ENCODE measurements at places on chromosomes 7 and 10. TPM values are rescaled to one million over a fixed set of nuclear protein-coding genes. Genes with fewer than 3 reads are reported as not detected.

- H3K4me3 ChIP-seq, result no peak overlapping the region
- no peaks in the 10 kb centered on the region for H3K27me3 ChIP-seq
- peaks cover 3% of the 10 kb centered on the region for H3K4me1 ChIP-seq
- H3K36me3 ChIP-seq, result peaks cover 8% of the 10 kb centered on the region
- no peak for DNase-seq
Measured at GRCh38 chr10:74488907-74489306, 337.5 kb upstream of the KAT6B start.

- H3K36me3 ChIP-seq, result peaks cover 5% of the 10 kb centered on the region
- no peaks in the 10 kb centered on the region for H3K27me3 ChIP-seq
- H3K4me1 ChIP-seq, result peaks cover under 1% of the 10 kb centered on the region
- no peak overlapping the region for H3K27ac ChIP-seq
Measured at GRCh38 chr7:27834179-27834921, 94.4 kb downstream of the TAX1BP1 start.

The LRIT1 gene
- total RNA-seq, result not detected

The NAT16 gene
- not detected for total RNA-seq

DNA sequence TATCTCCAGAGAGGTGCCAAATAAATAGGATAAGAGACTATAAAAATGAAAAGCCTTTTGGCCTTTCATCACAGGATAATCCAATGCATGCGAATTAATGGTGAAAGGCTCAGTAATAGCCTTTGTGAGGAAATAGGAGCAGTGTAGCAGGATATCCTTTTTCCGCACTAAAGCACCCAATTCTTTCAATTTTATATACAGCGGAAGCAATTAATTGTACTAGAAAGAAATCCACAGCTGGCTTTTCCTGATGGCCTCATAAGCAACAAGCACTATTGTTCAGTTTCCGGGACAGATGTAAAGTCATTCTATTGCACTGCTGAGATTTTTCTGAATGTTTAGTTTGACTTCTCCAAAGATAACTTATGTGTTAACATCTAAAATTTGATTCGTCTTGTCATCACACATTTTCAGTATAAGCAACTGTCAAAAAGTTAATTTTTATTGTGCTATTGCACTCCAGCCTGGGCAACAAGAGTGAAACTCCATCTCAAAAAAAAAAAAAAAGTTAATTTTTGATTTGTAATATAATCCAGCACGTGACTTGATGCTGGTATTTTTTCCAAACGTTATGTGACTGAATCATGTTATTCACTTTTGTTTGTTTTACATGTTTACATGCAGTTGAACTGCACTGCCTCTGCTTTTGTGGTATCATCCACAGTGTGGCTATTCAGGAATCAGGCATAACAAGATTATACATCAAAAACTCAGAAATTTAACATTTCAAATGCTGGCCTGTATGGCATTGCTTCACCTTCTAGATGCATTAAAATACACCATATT is 8.4 kb upstream of the BMPR1A start:
- H3K4me1 ChIP-seq, result peaks cover 2% of the 10 kb centered on the region
- no peak for DNase-seq
- no peaks in the 10 kb centered on the region for H3K36me3 ChIP-seq

DNA sequence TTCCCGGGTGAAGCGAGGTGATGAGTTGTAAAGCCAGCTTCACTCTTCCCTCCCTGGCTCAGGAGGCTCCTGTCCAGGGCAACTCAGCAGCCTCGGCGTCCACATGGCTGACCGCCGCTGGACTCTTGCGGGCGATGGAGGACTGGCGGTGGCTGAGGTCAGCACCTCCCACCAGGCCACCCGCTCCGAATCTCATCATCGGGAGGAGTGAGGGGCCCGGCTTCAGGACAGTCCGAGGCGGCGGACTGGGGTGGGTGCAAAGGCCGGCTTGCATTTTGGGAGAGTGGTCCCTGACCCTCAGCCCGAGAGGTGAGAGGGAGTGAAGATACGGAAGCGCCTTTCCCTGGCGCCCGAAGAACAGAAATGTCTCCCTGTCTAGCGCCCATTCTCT is 759 bp downstream of the DNAJB12 start:
- DNase-seq, result peak; percentile 25
- peaks cover 35% of the 10 kb centered on the region for H3K4me1 ChIP-seq
- peaks cover 14% of the 10 kb centered on the region for H3K36me3 ChIP-seq
- H3K27ac ChIP-seq, result peak overlapping the region; percentile 98

GRCh38 chr10:92727550-92727949 is 37.8 kb downstream of the HHEX start:
- H3K4me1 ChIP-seq, result no peaks in the 10 kb centered on the region
- no peak for DNase-seq
- H3K36me3 ChIP-seq, result no peaks in the 10 kb centered on the region
- H3K4me3 ChIP-seq, result no peak overlapping the region
- H3K27ac ChIP-seq, result no peak overlapping the region
